ENCODE measurements at places on chromosomes 2 and 18.

GRCh38 chr2:28294451-28294850 lies 98.2 kb upstream of the FOSL2 start:
- DNase-seq, result no peak

- peak; percentile 7 for DNase-seq
These were observed 2.3 kb downstream of the PPM1B start for GRCh38 chr2:44171018-44171417.

GRCh38 chr2:53505826-53506225 lies 261.8 kb upstream of the CHAC2 start:
- DNase-seq, result no peak

DNA sequence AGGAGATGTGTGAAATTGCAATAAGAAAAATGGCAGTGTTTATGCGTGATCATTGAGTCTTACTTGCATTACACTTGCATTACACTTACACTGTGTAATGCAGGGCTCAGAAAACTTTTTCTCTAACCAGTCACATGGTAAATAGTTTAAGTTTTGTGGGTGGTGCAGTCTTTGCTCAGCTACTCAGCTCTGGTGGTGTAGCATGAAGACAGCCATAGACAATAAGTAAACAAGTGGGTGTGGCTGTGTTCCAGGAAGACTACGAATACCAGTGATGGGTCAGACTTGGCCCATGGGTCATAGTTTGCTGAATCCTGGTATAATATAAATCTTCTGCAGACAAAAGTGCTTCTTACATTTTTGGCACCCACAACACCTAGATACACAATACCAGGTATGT lies 115.6 kb upstream of the CYP1B1 start:
- DNase-seq, result no peak

DNA sequence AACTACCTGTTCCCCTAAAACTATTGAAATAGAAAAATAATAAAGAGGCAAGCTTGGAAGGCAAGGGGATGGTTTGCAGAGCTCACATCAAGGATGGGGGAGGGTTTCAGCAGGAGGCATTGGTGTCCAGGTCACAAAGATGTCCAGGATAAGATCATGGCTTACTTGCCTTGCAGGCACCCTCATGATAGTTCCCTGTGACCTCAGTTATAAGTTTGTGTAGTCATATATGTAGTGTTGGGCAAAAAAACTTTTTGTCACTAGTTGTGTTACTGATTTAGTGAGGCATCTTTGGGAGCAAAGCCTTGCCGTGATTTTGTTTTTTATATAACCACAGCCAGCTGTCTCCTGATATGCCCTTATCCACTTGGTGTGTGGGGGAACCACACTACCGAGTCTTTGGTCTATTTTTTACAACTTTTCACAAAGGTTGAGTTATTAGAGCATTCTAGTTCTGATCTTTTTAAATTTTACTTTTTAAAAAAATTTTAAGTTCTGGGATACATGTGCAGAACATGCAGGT lies 53.3 kb downstream of the IL1R2 start:
- no peak for DNase-seq

DNA sequence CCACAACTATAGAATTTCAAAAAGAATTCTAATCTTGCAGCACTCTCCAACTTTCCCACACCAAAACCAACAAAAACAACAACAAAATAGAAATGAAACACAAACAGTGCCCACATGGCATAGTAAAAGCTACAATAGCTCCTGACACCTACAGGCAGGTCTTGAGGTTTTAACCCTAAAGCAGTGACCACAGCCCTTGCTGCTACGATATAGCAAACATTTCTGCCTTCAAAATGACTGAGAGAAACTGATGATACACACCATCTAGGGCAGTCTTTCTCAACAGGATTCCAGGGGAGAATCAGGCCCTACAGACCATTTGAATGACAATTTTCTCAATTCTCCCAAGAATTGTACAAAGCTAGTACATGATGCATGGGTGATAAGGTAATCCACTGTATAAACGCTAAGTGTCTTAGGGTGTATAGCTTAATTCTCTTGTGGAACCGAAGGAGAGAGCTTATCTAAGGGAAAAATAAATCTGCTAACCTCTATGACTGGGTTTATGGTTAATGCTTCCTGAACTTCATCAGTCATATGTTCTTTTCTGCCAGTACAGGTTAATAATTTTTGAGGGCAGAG lies 46.5 kb downstream of the TRAK2 start:
- no peak for DNase-seq

GRCh38 chr2:172430027-172430426 lies 2.6 kb downstream of the ITGA6 start:
- no peak for DNase-seq

DNA sequence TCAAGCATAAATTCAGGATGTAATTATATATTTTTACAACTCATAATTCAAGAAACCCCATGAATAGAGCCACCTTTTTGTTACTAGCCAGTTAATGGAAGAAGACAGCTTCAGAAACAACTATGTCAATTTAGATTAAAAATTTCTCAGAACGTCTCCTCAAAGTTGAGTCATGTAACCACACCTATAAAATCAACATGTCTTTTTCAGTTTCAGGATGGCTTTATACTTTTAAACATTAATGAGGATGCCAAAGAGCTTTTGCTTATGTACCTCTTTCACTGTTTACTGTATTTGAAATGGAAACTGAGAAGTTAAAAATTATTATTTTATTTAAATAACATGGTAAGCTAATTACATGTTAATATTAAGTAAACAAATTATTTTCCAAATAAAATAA lies 280.1 kb downstream of the PTH2R start:
- no peak for DNase-seq

GRCh38 chr18:1104181-1104881 lies 199.7 kb downstream of the ADCYAP1 start:
- DNase-seq, result no peak

DNA sequence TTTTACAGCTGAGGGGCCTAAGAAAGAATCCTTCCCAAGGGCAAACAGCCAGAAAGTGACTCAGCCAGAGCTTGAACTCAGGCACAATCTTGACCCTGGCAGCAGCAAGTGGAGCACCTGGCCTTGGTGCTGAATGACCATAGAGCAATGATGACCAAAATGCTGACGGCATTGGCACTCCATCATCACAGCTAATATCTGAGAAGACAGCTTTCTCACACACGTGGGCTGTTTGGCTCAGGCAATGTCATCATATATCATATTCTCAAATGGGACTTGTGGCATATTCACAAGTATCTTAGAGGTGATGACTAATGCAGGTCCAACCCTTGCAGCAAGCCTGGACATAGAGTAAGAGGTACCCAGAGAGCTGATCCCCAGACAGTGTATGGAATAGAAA lies 443.9 kb upstream of the MYT1L start:
- DNase-seq, result no peak

- DNase-seq, result no peak
These were observed 45.5 kb downstream of the TMEM37 start for GRCh38 chr2:119477113-119477505.

- DNase-seq, result no peak
These were observed 14.7 kb downstream of the LINC00305 start for GRCh38 chr18:64134044-64134747.

GRCh38 chr18:75400366-75400765 lies 27.1 kb downstream of the SMIM21 start:
- no peak for DNase-seq

DNA sequence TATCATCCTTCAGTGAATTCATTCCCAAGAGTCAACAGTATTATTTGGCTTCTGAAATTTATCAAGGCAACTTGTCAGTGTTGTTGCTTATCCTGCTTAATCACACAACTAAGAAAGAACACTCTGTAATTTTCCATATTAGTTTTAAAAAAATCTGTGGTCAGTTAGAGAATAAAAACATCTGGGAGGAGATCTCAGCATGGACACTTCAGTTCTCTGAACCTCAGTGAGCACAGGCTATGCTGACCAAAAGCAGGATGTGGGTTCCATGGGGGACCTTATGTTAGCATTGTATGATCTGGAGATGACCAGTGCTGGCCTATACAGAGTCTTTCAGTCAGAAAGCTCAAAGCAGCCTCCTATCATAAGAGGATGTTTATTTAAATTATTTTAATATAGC lies 79.1 kb upstream of the KLHL14 start:
- no peak for DNase-seq

DNA sequence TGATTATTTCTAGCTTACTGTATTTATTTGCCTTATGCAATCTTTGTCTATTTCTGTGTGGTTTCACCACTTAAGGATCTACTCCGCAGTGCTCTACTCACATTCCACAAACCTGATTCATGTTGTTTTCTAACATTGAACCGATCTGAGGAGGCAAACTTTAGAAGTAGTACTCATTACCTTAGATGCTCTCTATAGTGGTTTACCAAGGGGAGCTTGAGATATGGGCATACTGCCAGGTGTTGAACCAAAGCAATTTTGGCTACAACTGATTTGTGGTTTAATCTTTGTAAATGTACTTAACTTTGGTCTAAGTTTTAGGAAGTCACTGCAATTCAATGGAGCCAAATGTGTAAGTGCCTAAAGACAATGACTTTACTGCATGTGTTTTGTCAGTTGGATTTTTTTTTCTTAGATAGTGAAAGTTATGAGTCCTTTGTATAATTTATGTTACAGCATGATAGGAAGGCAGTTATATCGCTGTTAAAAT lies 50.1 kb downstream of the MAP2 start:
- DNase-seq, result no peak

- no peak for DNase-seq
These were observed 111.7 kb upstream of the AGAP1 start for GRCh38 chr2:235382179-235382578.

- DNase-seq, result no peak
These were observed 174.2 kb downstream of the PRPF40A start for GRCh38 chr2:152542995-152543481.
